ENCODE measurements at places on chromosomes 7 and 10. TPM values are rescaled to one million over a fixed set of nuclear protein-coding genes. Genes with fewer than 3 reads are reported as not detected.

DNA sequence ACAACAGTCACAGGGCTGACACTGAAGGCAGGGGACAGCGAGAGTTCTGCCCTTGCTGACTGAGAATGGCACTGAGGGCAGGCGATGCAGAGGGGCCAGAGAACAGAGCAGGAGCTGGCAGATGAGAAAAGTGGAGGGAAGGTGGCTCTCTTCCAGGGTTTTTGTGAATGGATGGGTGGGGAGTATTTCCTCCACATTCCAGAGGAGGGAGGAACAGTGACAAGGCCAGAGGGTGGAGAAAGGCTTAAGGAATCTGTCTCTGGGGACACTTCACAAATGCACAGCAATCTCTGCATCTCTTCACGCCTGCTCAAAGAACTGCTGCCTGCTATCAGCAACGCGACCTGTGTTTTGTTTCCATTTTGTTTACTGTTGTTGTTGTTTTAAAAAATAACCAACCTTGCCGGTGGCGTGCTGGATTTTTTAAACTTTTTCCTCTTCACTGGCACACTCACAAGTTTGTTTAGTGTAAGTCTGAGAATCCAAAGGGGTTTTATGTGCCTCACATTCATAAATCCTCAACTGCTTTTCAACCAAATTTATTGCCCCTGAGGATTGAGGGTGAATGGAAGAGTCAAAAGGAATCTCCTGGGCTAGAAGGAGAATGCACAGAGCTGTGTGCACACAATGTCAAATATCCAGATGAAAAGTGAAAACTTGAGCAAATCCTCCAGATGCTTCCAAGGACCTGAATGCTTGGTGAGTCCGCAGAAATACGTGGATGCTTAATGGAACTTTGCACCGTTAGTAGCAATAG, 129.3 kb downstream of the GLI3 start:
- DNase-seq: no peak

DNA sequence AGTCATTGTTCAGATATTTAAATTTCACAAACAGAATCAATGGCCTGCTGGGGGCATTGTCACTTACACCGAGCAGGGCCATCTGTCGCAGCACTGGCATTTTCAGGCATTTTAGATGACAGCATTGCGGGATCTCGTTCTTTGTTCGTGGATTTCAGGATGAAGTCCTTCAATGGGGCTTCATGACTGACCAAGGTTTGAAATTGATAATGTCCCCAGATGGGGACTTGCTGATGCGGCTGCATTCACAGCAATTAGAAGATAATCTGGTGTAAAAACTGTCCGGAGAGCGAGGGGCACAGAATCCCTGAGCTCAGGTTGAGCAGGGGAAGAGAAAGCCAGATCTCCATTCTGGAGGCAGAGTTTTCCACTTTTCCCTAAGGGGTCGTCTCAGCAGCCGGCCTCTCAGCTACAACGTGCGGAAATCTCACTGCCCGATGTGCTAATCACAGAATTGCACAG, 1.9 kb upstream of the C7orf33 start:
- no peak for DNase-seq

DNA sequence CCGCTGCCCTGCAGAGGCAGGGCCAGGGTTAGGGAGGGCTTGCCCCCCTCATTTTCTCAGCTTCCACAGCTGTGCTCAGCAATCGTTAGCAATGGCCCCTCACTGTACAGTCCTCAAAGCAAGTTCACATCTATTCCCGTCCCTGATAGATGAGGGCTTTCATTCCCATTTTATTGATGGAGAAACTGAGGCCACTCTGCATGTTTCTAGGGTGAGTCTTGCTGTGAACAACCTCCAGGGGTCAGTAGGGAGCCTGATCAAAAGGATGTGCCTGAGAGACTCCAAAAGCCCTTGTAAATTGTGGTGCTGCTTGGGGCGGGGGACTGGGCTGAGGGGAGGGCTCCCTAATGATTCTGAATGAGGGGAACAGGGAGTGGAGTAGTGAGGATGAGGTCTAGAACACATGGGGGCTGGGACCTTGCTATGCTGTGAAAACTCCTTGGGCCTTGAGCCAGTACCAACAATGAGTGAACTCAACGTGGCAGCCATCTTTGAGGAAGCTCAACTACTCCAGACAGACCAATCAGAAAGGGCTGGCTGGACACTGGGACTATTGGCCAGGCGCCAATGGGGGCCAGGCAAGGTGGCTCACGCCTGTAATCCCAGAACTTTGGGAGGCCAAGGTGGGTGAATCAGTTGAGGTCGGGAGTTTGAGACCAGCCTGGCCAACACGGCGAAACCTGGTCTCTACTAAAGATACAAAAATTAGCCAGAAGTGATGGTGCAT, 6.7 kb upstream of the GRIFIN start:
- DNase-seq: no peak

The RBP3 gene
- polyA plus RNA-seq: 0.10 TPM
